ENCODE measurements at places on chromosomes 3 and 15.

DNA sequence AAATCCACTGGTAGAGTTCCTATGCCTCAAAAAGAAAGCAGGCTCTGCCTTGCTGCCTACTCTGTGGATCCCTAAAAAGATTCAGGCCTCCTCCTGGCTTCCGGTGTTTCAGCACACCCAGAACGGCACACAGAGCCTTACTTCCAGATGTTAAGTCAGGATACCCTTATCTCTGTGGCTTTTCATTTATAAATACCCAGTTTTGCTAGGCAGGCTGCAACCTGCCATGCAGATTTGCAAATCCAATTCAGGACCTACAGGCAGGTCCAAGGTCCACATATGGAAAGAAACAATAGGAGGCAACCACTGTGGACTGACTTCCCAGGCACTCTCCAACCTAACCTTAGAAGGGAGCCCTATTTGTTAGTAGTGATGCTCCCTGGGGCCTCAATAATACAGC, 30.7 kb downstream of the EFL1 start:
- no peak for DNase-seq

- peak; percentile 53 for DNase-seq
Measured at GRCh38 chr3:13879946-13880810, at the start of gene WNT7A. Gene WNT7A, minus strand, starts transcription at chr3:13880071. Its CDS starts 255 bp downstream, at chr3:13879816.

- no peak for DNase-seq
Measured at GRCh38 chr3:189512039-189512438, 119.2 kb upstream of the TP63 start.

DNA sequence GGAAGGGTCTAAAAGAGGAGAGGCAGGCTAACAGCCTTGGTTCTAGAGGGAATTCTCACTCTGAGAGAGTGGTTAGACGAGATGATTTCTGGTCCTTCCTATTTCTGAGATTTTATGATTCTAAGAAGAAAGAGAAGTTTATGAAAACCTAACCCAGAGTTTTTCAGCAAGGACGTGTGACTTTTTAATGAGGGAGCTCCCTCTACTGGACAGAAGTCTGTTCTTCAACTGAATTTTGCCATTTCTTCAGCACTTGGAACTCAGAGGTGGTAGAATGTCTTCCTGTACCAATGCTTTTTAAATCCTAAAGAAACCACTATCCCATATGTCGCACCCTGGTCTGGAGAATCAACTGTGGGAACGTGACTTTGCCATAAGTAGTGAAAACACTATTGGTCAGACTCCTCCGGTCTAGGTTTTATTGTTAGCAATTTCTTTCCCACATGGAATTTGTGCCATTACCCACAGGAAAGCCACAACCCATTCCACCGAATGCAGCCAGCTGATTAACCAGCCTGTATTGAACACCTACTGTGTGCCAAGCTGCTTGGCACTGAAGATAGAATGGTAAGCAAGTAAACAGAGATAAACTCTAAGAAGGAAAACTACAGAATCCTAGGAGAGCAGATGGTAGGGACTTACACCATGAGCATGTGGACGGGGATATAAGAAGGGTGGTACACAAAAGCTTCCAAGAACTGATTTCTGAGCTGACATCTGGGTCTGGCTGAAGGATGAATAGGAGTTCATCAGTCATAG, 199.5 kb upstream of the LMCD1 start:
- no peak for DNase-seq

GRCh38 chr3:173774294-173774693, 376.8 kb downstream of the NLGN1 start:
- no peak for DNase-seq

Measured in stimulated activated CD4-positive, alpha-beta T cell treated with anti-CD3 and anti-CD28 coated beads, TNF-alpha, amount 100 ng/mL, for 4 hours (primary cell).